ENCODE measurements at places on chromosomes 16 and 17. TPM values are rescaled to one million over a fixed set of nuclear protein-coding genes. Genes with fewer than 3 reads are reported as not detected.

GRCh38 chr17:78257810-78258322 lies 26.4 kb downstream of the TMEM235 start:
- DNase-seq = no peak

DNA sequence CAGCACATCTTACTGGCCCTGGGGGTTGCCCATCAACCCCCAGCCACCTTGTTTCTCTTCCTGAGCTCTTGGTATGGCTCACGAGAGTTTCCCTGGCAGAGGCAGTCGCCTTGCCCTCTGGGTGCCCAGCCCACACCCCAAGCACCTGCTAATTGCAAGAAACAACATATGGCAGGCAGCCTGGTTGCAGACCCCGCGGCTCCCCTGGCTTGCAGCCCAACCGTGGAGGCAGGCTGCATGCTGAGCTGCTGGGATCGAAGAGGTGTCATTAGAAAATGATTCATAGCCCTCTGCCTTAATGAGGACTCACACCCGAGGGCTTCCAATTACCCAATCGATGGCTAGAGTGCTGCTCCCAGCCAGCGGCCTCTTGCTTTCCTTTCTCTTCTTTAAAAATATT lies 115.7 kb downstream of the TMEM114 start:
- DNase-seq = no peak

DNA sequence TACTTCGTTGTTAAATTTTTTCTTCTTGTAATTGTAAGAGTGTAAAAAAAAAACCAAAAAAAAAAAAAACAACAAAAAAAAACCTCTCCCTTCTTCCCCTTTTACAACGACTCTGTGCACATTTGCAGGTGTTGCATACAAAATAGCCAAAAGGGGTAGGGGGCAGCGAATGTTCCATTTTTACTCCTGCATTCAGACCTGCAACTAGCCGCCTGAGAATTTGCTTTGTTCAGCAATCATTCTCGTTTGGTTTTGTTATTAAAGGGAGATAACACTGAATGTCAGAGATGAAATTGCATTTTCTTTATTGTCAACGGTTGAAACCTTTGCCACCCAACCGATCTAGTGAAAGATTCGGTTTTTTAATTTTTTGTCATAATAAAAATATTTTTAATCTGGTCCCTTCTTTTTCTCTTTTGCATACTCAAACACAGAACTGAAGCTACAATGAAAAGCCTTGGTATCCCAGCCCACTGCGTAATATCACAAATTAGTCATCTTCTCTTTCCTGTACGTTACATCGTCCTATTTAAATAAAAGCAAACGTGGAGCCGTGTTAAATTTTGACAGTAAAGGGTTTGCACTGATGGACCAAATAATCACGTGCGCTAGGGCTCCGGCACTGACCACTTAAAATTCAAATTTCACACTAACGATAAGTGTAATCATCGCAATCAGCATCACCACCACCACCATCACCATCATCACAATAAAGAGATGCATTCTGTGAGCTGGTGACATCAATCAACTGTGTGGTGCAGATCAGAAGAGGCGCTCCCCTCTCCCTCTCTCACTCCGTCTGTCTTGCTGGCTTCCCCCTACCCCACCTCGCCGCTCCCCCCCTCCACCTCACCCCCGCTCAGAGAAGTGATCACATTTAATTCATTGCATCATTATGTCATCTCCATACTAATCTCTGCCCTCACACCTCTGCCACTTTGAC lies 406.2 kb upstream of the PSMD7 start:
- DNase-seq = no peak

GRCh38 chr16:3112881-3113574 lies 642 bp downstream of the ZNF205 start:
- DNase-seq = no peak

Gene TBC1D26
- total RNA-seq = not detected

- no peak for DNase-seq
Observed at GRCh38 chr17:20955427-20956323, 87.1 kb downstream of the USP22 start.

- no peak for DNase-seq
Observed at GRCh38 chr16:5993356-5993755, 895.8 kb upstream of the EEF2KMT start.

GRCh38 chr17:54864636-54865356 lies 35.9 kb upstream of the TOM1L1 start:
- DNase-seq = no peak

DNA sequence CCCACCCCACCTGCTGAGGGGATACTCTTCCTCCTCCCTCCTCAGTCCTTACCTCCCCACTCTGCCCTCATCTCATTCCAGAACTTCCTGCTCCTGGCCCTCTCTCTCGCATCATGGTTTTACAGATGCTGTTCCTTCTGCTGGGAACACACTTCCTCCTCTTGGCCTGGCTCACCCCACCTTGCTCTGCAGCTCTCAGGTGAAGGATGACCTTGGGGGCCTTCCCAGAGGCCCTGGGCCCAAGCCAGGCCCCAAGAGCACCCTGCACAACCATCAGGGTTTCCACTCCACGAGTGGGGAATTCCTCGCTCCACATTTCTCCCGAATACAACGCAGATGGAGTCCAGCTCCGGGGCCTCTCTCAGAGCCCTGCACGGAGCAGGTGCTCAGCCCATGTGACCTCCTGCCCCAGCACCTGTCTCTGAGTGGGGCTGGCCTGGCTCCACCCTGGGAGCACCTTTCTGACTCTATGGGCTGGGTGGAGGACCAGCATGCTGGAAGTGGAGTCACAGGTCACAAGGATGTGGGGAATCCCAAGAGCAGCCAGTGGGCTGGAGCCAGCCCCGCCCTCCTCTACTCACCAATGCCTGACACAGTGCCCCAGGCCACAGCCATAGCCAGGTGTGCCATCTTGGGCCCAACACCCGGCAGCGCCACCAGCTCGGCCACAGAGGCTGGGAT lies 4.5 kb downstream of the NTHL1 start:
- no peak for DNase-seq

Measured in dermis blood vessel endothelial cell (primary cell).